Fibroblast of skin of right quadriceps (primary cell): ENCODE measurements at places on chromosomes 7 and 10.

GRCh38 chr10:63133821-63134557 is 861 bp downstream of the NRBF2 start:
- peak; percentile 29 for DNase-seq

GRCh38 chr10:123761666-123762230 is 95.6 kb downstream of the GPR26 start:
- no peak for DNase-seq

DNA sequence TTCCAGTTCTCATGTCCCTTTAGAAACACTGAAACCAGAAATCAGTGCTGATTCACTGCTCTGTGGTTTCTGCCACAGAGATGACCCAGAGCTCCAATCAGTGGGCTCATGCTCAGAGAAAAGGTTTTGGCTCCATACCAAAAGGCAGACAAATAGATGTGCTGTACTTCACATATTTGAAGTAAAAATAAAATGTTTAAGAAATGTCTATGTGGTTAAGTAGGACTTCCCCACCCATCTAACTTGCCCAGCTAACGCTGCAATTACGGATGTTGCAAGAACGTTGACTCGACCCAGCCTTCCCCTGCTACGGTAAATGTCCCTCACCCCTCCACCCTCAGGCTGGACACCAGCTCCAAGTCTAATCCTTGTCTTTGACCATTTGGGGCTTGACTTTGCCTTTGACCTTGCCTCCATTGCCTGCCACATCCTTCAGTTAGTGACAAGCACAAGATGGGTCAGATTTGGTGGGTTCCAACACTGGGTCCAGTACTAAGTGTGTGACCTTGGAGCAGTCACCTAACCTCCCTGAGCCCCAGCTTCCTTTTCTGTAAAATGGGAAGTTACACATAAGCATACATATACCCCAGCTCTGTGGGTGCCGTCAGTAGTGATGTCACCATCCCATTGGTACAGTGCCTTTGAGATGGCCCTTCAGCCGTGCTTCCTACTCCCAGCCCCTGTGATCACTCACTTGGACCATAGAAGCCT is 95.8 kb downstream of the CHST15 start:
- peak; percentile 97 for DNase-seq

DNA sequence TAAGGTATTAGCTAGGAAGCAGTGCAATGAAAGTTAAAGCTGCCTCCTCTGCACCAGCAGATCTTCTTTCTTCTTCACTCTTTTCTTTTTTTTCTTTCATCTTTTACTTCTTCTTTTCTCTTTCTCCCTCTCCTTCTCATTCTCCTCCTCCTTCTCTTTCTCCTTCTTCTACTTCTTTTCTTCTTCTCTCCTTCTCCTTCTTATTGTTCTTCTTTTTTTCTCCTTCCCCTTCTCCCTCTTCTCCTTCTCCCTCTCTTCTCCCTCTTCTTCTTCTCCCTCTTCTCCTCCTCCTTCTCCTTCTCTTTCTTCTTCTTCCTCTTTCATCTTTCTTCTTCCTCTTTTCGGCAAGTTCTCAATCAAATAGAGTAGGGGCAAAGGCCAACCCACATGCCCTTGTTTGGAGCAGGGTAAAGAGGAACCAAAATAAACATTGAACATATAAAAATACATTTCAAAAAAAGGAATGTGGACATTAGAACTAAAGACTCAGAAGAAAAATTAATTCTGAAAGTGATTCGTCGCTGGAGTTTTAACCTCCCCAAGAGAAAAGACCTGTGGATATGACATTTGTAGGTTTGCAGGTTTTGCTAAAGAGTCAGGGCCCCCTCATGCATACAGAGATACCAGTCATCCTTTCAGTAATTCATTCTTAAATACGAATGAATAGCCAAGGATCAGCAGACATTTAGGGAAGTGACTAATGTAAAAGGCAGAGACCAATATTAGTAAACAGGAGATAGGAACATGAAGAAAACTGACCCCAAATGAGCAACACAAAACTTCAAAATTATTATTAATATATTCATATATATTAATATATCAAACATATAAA is 93.0 kb upstream of the RSU1 start:
- peak; percentile 44 for DNase-seq

DNA sequence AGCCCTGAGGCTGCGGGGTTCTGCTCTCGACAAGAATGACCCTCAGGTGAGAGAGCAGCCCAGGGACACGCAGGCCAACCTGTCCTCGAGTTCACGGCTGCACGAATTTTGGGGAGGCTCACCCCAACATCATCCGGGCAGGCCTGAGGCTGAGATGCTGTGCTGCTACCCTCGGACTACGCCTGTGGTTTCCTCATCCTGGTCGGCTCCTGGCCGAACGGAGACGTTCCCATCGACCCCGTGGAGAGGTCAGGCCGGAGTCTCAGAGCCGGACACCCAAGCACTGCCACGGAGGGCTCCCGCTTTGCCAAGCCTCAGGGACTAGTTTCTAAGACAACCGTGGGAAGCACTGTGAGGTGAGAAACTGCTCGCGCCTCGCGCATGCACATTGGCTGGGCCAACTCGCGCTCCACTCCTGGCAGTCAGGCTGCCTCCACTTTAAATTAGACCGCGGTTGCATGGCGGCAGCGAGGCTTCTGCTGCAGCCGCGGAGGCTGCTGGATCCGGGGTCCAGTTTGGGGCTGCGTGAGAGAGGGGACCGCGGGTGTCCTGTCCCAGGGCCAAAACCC is 203.4 kb downstream of the ZNF716 start:
- DNase-seq, result no peak

- DNase-seq, result no peak
These were observed 686 bp upstream of the MIOS start for GRCh38 chr7:7565746-7566650.

GRCh38 chr7:133674079-133674763 is 421.3 kb downstream of the EXOC4 start:
- no peak for DNase-seq

DNA sequence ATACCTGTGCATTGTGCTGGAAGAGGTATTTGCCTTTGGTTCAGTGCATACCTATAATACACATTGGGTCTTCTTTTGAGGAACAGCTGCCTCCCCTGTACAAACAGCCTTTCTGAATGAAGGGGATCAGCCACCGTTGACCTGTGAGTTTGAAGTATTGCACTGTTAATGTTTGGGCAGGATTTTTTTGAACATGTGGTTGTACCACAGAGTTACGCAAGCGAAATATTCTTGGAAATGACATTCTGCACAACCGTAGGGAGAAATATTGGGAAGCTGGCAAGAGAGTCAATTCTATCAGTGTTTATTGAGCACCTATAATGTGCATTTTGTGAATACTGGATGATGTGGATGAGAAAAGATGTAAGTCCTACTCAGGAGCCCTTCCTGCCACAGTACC is 270.6 kb downstream of the AUTS2 start:
- DNase-seq, result peak; percentile 14

DNA sequence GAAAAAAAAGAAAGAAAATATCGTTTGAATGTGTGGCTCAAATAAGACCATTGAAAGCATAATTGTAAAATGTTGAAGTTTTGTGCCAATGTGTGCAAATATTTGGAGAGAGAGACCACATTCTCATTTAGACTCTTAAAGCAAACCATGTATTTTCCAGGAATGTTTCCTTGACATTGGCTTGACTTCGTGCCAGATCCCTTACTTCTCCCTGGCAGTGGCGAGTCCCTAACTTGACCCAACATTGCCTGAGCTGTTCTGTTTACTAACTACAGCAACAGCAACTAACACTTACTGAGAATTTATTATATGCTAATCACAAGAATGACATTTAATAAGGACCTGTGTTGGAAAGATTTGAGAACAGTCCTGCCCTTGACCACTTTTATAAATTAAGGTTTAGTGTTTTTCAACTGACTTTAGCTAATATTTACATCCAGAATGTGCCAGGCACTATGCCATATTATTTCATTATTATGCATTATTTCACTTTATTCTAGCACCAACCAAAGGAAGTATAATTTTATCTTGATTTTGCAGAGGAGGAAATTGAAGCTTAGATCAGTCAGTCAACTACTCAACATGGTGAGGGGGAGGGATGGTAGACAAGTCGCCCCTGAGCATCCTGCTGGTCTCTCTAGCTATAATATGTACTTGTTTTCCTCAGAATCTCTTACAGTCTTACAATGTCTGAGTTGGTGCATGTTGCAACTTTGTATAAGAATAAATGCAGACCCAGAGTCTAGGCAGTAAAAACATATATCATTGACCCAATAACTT is 29.7 kb downstream of the ZNF467 start:
- DNase-seq, result no peak

- no peak for DNase-seq
These were observed 112.1 kb upstream of the SDK1 start for GRCh38 chr7:3188946-3189345.

DNA sequence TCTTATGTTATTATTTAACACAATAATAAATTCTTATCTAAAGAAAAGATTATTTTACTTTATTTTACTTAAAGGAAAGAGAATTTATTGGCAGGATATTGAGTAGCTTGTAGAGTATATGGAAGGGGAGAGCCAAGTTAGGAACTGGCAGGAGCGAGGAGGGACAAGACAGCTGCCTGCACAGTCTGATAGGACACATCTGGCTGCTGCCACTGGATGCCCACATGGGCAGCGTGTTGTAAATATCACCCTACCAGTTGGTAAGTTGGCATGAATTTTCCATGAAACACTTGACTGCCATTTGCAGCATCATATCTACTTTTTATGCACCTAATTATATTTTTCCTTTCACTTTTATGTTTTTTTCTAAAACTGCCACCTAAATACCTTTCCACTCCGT is 19.6 kb downstream of the SRI start:
- no peak for DNase-seq

DNA sequence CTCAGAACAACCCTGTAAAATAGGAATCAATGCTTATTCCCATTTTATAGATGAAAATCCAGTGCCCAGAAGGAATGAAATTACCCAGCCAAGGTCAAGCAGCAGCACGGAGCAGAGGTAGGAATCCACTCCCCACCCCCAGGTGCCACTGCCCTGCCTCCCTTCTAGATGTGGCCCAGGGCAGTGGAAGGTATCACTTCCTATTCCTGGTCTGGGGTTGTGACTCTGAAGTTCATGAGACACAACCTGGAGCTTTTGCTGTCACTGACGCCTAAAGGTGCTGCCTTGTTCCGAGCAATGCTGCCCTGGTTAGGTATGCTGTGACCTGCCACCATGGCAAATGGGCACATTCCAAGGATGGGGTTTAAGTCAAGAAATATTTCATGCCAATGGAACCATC is 53.6 kb downstream of the PIK3AP1 start:
- no peak for DNase-seq

- no peak for DNase-seq
These were observed 124.8 kb upstream of the PDLIM1 start for GRCh38 chr10:95415621-95416031.

DNA sequence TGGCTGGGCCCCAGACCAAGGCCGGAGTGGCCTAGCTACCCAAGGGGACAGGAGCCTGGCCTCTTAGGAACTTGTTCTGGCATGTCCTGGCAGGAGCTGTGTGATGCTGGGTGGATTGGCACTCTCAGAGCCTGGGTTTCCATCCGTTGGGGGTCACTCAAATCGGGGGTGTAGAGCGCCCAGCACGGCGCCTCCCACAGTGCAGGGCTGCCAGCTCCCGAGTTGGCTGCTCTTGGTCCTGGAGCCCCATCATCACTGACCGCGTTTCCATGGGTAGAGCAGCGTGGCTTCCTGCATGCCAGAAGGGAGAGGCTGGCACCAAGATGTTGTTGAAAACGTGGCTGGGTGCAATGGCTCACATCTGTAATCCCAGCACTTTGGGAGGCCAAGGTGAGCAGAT is 70.3 kb downstream of the UNCX start:
- no peak for DNase-seq
